ENCODE measurements at places on chromosomes 6 and 20.

- H3K4me3 ChIP-seq: no peak overlapping the region
- DNase-seq: no peak
- no peaks in the 10 kb centered on the region for H3K4me1 ChIP-seq
- H3K27me3 ChIP-seq: no peaks in the 10 kb centered on the region
- no peak overlapping the region for H3K27ac ChIP-seq
- no peaks in the 10 kb centered on the region for H3K36me3 ChIP-seq
Observed at GRCh38 chr6:170278743-170279094, 12.2 kb downstream of the DLL1 start.

DNA sequence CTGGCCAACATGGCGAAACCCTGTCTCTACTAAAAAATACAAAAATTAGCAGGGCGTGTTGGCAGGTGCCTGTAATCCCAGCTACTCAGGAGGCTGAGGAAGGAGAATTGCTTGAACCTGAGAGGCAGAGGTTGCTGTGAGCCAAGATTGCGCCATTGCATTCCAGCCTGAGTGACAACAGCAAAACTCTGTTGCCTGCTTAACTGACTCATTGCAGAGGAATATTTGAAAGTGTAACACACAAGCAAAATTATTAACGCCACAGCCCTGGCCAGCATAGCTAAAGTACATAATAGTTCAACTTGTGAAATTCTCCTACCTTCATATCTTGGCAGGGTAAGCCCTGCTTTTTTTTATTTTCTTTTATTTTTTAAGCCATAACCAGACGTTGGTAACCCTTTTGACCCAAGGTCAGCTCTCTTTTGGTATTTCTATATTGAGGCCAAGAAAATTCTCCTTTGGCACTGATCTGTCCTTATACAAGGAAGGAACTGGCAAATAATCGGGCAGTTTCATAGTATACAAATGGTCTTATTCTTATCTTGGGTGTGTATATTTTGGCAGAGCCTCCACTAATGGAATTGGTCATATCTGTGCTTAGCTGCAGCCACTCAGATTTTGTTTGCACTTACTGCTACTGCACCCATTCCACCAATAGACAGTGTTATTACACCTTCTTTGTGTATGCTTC lies 4.0 kb upstream of the ADGRF5 start:
- no peaks in the 10 kb centered on the region for H3K36me3 ChIP-seq
- H3K27me3 ChIP-seq: no peaks in the 10 kb centered on the region
- H3K27ac ChIP-seq: peak overlapping the region; percentile 54
- peaks cover 6% of the 10 kb centered on the region for H3K4me1 ChIP-seq

- H3K27me3 ChIP-seq: no peaks in the 10 kb centered on the region
- no peaks in the 10 kb centered on the region for H3K36me3 ChIP-seq
- no peak overlapping the region for H3K4me3 ChIP-seq
- H3K4me1 ChIP-seq: no peaks in the 10 kb centered on the region
- no peak for DNase-seq
- no peak overlapping the region for H3K27ac ChIP-seq
Observed at GRCh38 chr20:52269321-52269720, 77.7 kb upstream of the ZFP64 start.

GRCh38 chr6:41878961-41879405 lies 16.2 kb downstream of the USP49 start:
- no peaks in the 10 kb centered on the region for H3K27me3 ChIP-seq
- H3K4me1 ChIP-seq: no peaks in the 10 kb centered on the region
- no peak for DNase-seq
- no peak overlapping the region for H3K4me3 ChIP-seq

DNA sequence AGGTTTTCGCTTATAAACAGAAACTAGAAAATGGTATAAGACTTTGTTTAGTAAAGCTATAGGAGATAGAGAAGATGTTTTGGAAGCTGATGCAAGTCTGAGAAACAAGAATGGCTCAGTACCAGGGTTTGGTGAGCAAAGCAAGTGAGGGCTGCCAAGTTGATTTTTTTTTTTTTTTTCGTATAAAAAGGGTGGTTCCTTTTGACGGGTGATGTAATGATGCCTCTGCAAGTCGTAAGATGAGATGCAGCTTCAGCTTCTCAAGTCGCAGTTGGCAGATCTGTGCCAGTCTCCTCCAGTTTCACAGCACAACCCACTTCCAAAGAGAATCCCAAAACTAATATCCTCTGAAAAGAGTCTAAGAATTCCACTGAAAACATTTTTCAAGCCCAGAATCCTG lies 252.8 kb upstream of the CDH4 start:
- no peak overlapping the region for H3K4me3 ChIP-seq
- DNase-seq: no peak
- no peaks in the 10 kb centered on the region for H3K4me1 ChIP-seq
- no peaks in the 10 kb centered on the region for H3K36me3 ChIP-seq
- no peak overlapping the region for H3K27ac ChIP-seq

GRCh38 chr20:2739042-2739398 lies 46.4 kb downstream of the EBF4 start:
- no peaks in the 10 kb centered on the region for H3K27me3 ChIP-seq
- no peaks in the 10 kb centered on the region for H3K36me3 ChIP-seq
- no peak overlapping the region for H3K27ac ChIP-seq
- no peaks in the 10 kb centered on the region for H3K4me1 ChIP-seq
- DNase-seq: no peak

GRCh38 chr6:44234101-44235025 lies 11.0 kb downstream of the SLC29A1 start:
- no peak overlapping the region for H3K4me3 ChIP-seq
- H3K27ac ChIP-seq: peak overlapping the region; percentile 80
- peaks cover 26% of the 10 kb centered on the region for H3K4me1 ChIP-seq

DNA sequence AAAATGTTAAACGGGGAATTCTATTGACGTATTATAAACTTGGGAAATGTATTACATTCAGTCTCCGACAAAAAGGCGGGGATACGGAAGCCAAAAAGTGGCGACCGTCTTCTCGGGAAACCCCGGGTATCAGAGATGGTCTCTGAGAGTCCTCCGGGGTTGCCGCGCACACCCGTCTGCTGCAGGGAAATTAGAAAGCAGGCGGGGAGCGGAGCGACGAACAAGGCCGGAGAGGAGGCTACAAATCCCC lies 1.5 kb downstream of the SALL4 start:
- peak overlapping the region; percentile 51 for H3K4me3 ChIP-seq
- no peaks in the 10 kb centered on the region for H3K36me3 ChIP-seq
- no peak for DNase-seq
- peaks cover 26% of the 10 kb centered on the region for H3K27me3 ChIP-seq

DNA sequence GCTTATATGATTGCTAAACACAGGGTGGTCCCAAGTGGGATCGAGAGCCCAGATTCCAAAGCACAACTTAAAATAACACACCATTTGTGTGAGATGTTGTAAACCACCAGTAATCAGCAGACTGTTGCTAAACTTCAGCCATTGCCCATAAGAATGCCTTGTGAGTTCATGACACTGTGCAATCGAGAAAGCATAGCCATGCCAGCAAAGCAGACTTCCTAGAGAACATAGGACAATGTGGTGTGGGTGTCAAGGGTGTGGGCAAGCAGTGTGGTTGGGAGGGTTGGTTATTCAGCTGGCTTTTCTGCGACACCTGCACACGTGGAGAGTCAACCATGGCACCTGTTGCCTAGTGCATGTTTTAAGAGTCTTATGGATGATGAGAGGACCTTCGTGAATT lies 16.1 kb upstream of the CALHM6 start:
- no peak for DNase-seq
- H3K36me3 ChIP-seq: no peaks in the 10 kb centered on the region
- no peak overlapping the region for H3K27ac ChIP-seq
- no peaks in the 10 kb centered on the region for H3K4me1 ChIP-seq
- no peaks in the 10 kb centered on the region for H3K27me3 ChIP-seq

- DNase-seq: no peak
- no peaks in the 10 kb centered on the region for H3K27me3 ChIP-seq
- H3K27ac ChIP-seq: no peak overlapping the region
- H3K4me1 ChIP-seq: peaks cover 14% of the 10 kb centered on the region
Observed at GRCh38 chr20:43939762-43940121, 25.1 kb downstream of the TOX2 start.

DNA sequence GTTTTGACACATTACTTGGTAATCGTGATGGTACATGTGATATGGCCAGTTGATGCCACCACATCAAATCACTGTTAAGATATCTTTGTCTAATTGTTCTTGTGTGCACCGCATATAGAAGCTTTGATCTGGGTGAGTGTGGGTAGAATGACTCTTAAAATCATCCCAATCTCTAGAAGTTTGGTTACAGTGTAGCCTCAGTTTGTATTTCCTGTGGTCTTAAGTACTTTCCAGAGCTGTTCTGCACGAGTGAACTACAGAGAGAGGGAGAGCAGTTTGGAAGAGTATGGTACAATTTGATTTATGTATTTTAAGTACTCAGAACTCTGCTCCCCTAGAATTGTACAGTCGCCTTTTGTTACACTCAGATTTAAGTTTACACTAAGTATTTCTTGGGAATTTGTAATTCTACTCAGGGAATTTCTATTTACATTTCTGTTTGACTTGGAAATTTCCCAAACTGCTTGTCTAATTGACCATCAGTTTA lies 37.5 kb downstream of the SNX9 start:
- H3K4me3 ChIP-seq: no peak overlapping the region
- H3K27ac ChIP-seq: no peak overlapping the region
- no peaks in the 10 kb centered on the region for H3K36me3 ChIP-seq
- H3K27me3 ChIP-seq: no peaks in the 10 kb centered on the region
- DNase-seq: no peak

DNA sequence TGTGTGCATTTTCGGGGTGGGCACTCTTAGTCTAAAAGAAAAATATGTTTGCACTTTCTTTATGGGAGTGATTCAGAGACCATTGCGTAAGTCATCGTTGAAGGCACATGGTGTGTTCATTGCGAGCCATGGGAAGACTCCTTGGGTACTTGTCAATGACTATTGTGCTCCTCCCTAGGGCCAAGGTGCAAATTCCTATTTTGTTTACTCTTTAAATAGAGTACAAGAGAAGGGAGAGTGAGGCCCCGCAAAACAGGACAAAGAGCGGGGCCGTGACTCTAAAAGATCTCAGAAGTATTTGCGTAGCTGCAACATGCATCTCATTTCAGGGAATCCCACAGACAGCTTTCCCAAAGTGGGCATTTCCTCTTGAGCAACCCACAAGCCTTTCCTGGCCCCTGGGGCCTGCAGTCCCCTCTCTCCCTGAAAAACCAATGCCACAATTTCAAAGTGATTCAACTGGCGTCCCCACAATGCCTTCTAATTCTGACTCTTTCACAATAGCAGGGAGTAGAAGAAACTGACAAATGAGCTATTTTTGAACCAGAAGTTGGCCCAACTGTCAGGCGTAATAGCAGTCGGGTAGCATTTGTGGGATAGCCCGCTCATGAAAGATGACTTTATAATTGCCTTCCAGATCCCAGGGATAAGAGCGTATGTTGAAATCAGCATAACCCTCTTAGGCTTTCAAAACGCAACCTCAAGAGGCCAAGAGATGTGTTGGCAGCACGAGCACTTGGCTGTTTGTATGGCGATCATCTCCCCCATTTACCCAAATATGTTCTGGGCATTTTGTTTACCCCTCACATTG lies 277.9 kb upstream of the BMP2 start:
- H3K4me3 ChIP-seq: no peak overlapping the region
- H3K4me1 ChIP-seq: no peaks in the 10 kb centered on the region
- no peak overlapping the region for H3K27ac ChIP-seq
- no peaks in the 10 kb centered on the region for H3K27me3 ChIP-seq
- DNase-seq: no peak

DNA sequence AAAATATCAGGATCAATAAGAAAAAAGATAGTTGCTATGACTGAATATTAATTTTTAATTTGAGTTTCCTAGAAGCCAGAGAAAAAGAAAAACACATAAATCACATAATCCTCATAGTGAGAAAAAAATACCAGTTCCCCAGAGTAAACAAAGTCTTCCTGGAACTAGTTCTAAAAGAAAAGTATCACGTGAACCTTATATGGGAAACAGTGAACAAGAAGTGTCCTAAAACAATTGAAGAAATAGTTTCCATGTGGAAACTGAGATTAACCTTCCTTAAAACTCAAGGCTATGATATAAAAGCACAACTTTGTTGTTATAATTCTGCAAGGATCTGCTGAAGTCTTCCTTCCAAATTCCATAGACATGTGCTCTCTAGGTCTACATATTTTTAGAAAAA lies 50.6 kb downstream of the RCAN2 start:
- H3K4me3 ChIP-seq: no peak overlapping the region
- peak overlapping the region; percentile 56 for H3K27ac ChIP-seq
- no peaks in the 10 kb centered on the region for H3K27me3 ChIP-seq
- DNase-seq: no peak
- peaks cover 8% of the 10 kb centered on the region for H3K4me1 ChIP-seq
- peaks cover 4% of the 10 kb centered on the region for H3K36me3 ChIP-seq

- H3K4me3 ChIP-seq: no peak overlapping the region
- no peaks in the 10 kb centered on the region for H3K36me3 ChIP-seq
- H3K4me1 ChIP-seq: no peaks in the 10 kb centered on the region
- H3K27me3 ChIP-seq: no peaks in the 10 kb centered on the region
- H3K27ac ChIP-seq: no peak overlapping the region
- DNase-seq: no peak
Observed at GRCh38 chr20:40880063-40880728, 148.4 kb upstream of the TOP1 start.

- no peaks in the 10 kb centered on the region for H3K27me3 ChIP-seq
- H3K4me3 ChIP-seq: no peak overlapping the region
- peaks cover 8% of the 10 kb centered on the region for H3K4me1 ChIP-seq
- no peaks in the 10 kb centered on the region for H3K36me3 ChIP-seq
- DNase-seq: no peak
Observed at GRCh38 chr6:3453413-3454272, 3.2 kb downstream of the SLC22A23 start.

- no peaks in the 10 kb centered on the region for H3K4me1 ChIP-seq
- H3K4me3 ChIP-seq: no peak overlapping the region
- H3K36me3 ChIP-seq: no peaks in the 10 kb centered on the region
- DNase-seq: no peak
- H3K27ac ChIP-seq: no peak overlapping the region
- no peaks in the 10 kb centered on the region for H3K27me3 ChIP-seq
Observed at GRCh38 chr6:16746401-16746800, 14.9 kb downstream of the ATXN1 start.

DNA sequence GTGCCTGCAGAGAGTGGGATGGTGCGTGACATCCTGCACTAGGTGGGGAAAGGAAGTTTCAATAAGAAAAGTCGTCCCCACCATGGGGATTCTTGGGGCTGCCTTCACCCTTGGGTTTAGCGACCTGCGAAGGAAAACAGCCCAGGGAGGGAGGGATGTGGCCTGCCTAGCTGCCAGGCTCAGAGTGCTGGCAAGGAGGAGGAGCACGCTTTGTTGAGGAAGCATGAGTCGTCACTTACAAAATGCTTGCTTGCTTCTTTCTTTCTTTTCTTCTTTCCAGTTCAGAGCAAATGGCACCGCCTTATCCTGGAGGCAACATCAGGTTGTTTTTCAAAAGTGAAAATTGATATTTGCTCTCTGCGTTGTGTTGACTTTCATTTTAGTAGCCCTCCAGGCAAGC lies 123.2 kb downstream of the TFAP2C start:
- no peak overlapping the region for H3K27ac ChIP-seq
- no peaks in the 10 kb centered on the region for H3K36me3 ChIP-seq
- no peaks in the 10 kb centered on the region for H3K27me3 ChIP-seq
- no peak for DNase-seq
- no peak overlapping the region for H3K4me3 ChIP-seq
- no peaks in the 10 kb centered on the region for H3K4me1 ChIP-seq

GRCh38 chr20:53751620-53752318 lies 158.1 kb upstream of the ZNF217 start:
- no peak for DNase-seq
- H3K27ac ChIP-seq: peak overlapping the region; percentile 2
- H3K4me1 ChIP-seq: no peaks in the 10 kb centered on the region
- no peaks in the 10 kb centered on the region for H3K36me3 ChIP-seq
- no peak overlapping the region for H3K4me3 ChIP-seq
